Endodermal cell (in vitro differentiated cells): ENCODE measurements at places on chromosomes 1 and 21. TPM values are rescaled to one million over a fixed set of nuclear protein-coding genes. Genes with fewer than 3 reads are reported as not detected.

DNA sequence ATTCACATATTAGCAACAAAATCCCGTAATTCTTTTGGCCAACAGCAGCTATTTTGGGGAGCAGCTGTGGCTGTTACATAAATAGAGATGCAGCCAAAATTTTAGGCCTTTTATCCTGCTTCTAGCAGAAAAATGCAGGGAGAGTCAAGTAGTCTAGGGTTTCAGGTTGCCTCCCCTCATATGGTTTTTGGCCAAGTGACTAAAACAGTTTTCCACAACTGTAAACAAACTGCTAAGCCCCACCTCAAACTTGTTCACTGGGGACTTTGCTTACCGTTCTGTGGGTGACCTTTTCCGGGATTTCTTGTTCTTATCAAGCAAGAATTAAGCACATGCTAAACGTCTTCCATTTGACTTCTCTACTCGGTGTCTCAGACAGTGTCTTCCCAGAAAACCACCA lies 133.4 kb downstream of the EDEM3 start:
- DNase-seq, result no peak

Gene TMEM201
- 21.8 and 24.1 TPM in 2 replicates for total RNA-seq

DNA sequence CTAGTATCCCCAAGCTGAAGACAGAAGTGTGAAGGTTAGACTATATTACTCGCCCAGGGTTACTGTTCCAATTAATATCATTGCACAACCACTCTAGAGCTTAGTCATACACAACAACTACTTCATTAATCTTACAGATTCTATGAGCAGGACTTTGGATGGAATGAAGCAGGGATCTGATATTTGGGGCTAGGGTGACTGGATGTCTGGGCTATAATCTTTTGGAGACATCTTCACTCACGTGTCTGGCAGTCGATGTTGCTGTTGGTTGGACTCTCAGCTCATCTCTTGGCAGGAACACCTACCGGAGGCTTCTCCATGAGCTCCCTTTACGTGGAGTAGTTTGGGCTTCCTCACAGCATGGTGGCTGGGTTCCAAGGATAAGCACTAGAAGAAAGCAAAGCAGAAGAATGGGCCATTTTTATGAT lies 519.2 kb upstream of the B3GALT2 start:
- no peak for DNase-seq

DNA sequence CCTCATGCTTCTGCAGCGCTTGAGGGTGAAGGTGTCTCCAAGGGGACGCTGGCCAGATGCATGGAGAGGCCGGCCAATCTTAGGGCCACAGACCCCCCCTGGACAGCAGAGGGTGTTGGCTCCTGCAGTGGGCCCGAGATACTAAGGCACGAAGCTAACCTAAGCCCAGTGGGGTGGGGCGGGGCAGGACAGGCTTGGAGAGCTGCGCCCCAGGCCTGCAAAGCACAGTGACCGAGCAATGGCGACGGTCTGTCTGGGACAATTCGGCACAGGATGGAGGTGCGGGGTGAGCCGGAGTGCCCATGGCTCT lies 1.3 kb downstream of the FNDC10 start:
- no peak for DNase-seq

DNA sequence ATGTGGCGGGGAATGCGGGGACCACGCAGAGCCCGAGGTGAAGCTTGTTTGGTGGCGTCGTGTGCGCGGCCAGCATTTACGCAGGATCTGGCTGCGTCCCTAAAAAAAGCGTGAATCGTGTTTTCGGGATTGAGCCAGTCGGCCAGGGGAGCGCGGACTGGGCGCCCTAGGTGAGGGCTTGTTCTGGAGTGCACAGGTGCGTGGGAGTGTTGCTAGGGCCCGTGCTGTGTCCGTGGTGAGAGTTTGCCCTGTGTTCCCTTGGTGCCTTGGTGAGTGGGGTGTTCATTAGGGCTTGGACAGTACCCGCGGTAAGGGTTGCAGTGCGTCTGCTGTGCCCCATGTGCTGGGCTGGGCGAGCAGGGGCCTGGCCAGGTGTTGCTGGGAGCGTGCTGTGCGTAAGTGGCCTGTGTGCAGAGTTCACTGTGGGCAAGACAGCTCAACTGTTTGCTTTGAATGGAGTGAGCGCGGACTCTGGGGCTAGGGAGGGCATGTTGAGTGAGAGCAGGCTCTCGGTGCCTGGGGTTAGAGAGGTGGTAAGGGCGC lies 673 bp downstream of the CD46 start:
- peak; percentile 71 for DNase-seq

GRCh38 chr1:23509896-23510295 lies 21.1 kb downstream of the E2F2 start:
- no peak for DNase-seq

- no peak for DNase-seq
Measured at GRCh38 chr1:182229921-182230491, 161.6 kb downstream of the GLUL start.

DNA sequence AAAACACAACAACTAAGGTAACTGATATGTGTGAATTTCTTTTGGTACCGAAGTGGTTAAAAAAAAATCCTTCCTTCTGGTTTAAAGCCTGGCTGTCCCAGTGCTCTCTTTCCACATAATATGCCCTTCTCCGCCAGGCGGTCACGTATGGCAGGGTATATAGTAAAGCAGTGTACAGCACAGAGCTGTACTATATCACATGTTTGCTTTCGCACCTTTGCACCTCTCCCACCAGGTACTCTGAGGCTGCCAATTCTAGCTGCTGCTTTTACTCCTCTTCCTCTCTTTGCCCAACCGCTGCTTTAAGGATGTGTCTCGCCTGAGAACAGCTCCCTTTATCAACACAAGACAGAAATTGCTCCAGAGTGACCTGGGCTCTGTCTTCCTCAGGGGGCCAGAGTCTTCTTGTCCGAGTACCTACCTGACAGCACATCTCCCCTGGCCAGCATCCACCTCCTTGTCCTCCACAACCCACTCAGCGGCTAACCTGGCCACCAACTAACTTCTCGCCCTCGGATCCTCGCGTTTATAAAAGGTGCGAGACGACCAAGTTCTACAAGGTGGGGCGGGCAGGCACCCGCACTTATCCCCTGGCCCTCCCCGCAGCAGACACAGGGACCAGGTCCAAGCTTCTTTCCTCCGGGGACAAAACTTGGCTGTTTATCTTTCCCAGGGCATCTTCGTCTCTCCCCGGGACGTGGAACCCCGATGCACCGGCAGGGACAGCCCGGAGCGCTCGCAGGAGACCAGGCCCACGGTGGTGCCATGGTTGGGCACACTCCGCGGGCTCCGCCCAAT lies 1.6 kb downstream of the COLGALT2 start:
- DNase-seq, result no peak

Gene OR6K3
- not detected in 2 replicates for total RNA-seq

DNA sequence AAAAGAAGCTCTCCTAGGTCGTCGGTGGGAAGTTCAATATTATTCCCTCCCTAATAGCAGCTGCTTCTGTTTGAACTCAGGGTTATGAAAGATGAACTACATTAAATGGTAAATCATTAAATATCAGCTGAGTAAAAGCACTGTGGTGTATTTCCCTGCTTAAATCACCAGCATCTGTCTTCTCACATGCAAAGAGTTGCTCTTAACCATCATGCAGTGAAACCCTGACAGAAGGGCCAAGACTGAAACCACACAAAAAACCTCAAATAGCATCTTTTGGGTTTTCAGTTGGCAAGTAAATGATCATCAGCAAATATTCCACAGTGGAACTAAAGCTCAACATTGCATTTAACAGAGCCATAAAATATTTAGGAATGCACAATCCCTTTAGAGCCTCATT lies 380.0 kb upstream of the ADGRL2 start:
- no peak for DNase-seq

- no peak for DNase-seq
Measured at GRCh38 chr21:33761441-33762036, 119.2 kb downstream of the ITSN1 start.

Gene SYT6
- total RNA-seq, result 4.4 and 6.3 TPM in 2 replicates

GRCh38 chr1:89203166-89203565 lies 4.4 kb upstream of the GBP4 start:
- DNase-seq, result no peak

Gene TEX38
- total RNA-seq, result 0.73 TPM in 1 of 3 replicates, not detected in the others

Gene OR2T33
- not detected in 2 replicates for total RNA-seq

- no peak for DNase-seq
Measured at GRCh38 chr21:28832013-28832714, 160.5 kb downstream of the LTN1 start.

Gene BCL2L15
- total RNA-seq, result 0.73 TPM in 1 of 2 replicates, not detected in the other

Gene THEMIS2
- 8.5 and 8.6 TPM in 2 replicates for total RNA-seq

DNA sequence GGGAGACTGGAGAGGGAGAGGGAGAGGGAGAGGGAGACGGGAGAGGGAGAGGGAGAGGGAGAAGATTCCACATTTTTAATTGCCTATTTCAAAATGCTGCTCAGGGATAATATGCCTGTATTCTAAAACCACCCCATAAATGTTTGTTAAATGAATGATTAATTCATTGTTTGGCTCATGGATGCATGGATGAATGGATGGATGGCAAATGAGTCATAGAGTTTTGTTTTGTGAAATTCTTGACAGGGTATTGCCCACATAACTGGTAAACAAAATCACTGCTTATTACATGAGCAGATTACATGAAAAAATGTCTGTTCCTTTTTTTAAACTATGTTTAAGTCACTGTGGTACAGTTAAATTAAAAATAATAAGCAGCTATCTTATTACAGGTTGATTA lies 220.4 kb downstream of the ZP4 start:
- DNase-seq, result no peak

DNA sequence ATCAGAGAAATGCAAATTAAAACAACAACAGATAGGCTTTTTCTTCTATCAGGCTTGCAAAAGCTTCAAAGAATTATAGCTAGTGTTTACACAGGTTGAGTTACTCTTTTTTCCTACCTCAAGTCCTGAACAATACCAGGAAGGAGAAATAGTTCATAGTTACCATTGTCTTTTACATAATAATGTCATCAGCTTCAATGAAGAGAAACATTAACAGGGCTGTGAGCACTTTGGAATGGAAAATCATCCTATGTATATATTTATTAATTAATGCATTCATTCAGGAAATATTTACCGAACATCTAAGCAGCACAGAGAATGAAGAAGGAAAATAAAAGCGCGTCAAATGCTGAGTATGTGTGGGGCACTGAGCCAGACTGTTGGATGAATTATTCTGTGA lies 197.3 kb downstream of the ZBTB18 start:
- DNase-seq, result no peak

GRCh38 chr1:84300501-84300900 lies 1.0 kb upstream of the SAMD13 start:
- no peak for DNase-seq

Gene DISC1
- total RNA-seq, result 7.1 and 9.4 TPM in 2 replicates
